ENCODE measurements at places on chromosomes 1 and 21.

- no peak for DNase-seq
Measured at GRCh38 chr1:222028676-222029075, 286.8 kb upstream of the DUSP10 start.

- peak; percentile 84 for DNase-seq
Measured at GRCh38 chr21:34029743-34030528, 43.4 kb upstream of the MRPS6 start.

DNA sequence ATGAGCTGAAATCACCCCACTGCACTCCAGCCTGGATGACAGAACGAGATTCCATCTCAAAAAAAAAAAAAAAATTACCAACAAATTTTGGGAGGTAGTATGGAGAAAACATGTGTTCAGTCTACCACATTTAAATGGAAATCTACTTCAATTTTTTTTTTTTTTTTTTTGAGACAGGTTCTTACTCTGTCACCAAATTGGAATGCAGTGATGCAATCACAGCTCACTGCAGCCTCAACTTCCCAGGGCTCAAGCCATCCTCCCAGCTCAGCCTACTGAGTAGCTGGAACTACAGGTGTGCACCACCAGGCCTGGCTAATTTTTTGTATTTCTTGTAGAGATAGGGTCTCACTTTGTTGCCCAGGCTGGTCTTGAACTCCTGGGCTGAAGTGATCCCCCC, 82.1 kb downstream of the GFI1 start:
- DNase-seq: no peak

DNA sequence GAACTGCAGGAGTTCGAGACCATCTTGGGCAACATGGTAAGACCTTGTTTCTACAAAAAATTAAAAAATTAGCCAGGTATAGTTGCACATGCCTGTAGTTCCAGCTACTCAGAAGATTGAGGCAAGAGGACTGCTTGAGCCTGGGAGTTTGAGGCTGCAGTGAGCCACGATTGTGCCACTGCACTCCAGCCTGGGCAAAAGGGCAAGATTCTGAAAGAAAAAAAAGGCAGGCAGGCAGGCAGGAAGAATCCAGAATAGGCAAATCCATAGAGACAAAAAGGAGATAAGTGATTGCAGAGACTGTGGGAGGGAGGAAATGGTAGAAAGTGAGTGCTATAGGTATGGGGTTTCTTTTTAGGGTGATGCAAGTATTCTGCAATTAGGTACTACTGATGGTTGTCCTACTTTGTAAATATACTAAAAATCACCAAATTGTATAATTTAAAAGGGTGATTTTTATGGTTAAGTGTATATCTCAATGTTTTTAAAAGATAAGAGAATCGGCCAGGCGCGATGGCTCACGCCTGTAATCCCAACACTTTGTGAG, 29.4 kb downstream of the ZZZ3 start:
- no peak for DNase-seq

GRCh38 chr21:26136671-26137070, 33.9 kb downstream of the APP start:
- DNase-seq: no peak

DNA sequence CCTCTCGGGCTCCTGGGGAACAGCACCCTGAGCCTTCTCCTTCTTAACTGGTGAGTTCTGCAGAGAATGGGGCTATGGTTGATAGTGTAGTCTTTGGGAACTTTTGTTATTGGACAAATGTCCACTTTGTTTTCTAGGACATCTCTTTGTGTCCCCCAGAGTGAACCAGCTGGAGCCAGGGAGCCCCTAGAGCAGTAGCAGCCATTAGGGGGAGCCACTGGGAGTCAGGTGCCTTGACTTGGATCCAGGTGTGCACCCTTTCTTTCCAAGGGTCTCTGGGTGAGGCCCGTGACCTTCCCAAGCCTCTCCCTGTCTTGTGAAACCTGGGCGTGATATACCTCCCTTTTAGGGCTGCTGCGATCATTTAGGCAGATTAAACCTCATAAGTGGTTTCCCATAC, 36.9 kb downstream of the ABCG1 start:
- no peak for DNase-seq

GRCh38 chr1:245694753-245695195, 540.0 kb downstream of the KIF26B start:
- DNase-seq: no peak
